ENCODE measurements at places on chromosomes 1 and 21.
A peak's percentile ranks its signal among the peaks of the same experiment; 100 is the strongest.

DNA sequence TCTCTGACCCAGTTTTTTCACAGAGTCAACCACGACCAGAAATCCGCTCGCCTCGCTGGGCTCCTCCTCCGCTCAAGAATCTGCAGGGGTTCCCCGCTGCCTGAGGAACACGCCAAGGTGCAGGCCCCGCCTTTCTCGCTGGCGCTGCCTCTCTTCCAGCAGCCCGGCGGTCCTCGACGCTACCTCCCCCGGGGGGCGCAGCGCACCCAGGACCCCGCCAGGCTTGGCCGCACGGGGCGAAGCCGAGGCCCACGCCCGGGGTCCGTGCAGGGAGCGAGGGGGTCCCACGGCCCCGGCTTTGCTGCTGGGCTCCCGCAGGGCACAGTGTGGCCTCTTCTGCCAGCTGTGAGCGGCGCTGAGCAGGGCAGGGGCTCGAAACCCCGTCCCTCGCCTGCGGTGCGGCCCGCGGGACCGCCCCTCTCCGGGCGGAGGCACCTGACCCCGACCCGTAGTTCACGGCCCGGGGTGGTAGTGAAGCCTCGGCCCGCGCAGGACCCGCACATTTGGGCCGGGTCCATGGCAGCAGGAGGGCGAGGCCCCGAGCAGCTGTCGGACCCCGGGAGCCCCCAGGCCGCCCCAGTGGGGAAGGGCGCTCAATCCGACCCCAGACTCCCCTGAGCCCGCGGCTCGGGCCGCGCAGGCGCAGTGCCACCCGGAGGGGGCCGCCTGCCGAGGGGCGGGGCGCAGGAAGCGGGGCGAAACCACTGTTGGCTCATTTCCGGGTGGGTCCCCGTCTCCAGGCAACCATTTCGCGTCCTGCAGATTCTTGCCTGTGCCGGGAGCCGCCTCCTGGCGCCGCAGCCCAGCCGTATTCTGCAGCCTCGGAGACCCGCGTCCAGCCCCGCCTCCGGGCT, 10.0 kb upstream of the MMEL1 start:
- peak; percentile 75 for DNase-seq

- no peak for DNase-seq
Observed at GRCh38 chr1:42419126-42419821, 36.5 kb downstream of the ZMYND12 start.

GRCh38 chr1:35558374-35559316, 1.0 kb downstream of the NCDN start:
- no peak for DNase-seq

DNA sequence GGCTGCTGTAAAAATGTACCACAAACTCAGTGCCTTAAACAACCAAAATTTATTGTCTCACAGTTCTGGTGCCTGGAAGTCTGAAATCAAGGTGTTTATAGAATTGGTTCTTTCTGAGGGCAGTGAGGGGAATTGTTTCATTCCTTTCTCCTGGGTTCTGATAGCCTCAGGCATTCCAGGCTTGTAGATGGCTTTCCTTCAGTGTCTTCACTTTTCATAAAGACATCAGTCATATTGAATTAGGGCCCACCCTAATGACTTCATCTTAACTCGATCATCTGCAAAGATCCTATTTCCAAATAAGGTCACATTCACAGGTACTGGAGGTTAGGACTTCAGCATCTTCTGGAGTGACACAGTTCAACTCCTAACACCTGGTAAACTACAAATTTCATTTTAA, 15.0 kb downstream of the CDKN2C start:
- no peak for DNase-seq

DNA sequence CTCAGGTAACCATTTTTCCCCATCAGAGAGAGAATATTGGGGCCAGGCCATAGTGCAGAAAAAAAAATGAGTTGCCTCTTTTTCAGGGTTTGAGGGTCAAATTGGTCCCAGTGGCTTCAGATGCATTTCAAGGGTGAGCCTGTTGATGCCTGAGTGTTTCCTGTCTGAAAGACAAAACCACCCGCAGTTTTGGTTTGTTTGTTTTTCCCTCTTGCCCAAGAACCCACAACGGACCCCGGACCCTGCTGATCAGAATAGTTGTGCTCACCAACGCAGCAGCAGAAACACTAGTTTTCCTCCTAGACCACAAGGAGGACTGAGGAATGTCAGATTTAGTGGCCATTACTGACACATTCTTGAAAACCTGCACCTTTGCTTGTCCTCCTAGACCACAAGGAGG, 1433.1 kb downstream of the PLA2G4A start:
- no peak for DNase-seq

GRCh38 chr1:112265931-112266330, 130.1 kb upstream of the CTTNBP2NL start:
- no peak for DNase-seq

- DNase-seq: no peak
Observed at GRCh38 chr1:208203127-208203847, 40.9 kb downstream of the PLXNA2 start.

DNA sequence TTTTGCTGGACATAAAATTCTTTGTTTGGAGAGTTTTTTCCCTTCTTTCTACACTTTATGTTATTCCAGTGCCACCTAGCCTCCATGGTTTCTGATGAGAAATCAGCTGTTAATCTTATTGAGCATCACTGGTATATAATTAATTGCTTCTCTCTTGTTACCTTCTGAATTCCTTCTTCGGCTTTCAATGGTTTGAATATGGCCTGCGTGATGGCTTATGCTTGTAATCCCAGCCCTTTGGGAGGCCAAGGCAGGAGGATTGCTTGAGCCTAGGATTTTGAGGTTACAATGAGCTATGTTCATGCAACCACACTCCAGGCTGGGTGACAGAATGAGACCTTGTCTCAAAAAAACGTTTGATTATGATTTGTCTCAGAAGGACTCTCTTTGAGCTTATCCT, 13.0 kb upstream of the CNIH4 start:
- no peak for DNase-seq

DNA sequence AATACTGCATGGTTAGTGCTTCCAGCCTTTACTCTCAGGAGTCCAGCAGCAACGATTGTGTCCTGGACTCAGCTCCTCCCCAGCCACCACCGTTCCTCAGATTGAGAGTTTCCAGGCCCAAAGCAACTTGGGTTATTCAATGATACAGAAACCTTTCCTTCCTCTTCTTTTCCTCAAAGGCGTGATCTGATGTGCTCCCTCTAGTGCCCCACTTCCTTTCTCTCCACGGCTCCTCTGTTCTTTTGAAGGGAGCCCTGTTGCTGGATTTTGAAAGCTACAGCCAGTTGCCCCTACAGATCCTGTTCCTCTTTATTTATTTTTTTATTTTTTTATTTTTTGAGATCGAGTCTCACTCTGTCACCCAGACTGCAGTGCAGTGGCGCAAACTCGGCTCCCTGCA, 14.1 kb downstream of the CRP start:
- peak; percentile 4 for DNase-seq

GRCh38 chr1:91792489-91793071, 93.4 kb downstream of the TGFBR3 start:
- no peak for DNase-seq

DNA sequence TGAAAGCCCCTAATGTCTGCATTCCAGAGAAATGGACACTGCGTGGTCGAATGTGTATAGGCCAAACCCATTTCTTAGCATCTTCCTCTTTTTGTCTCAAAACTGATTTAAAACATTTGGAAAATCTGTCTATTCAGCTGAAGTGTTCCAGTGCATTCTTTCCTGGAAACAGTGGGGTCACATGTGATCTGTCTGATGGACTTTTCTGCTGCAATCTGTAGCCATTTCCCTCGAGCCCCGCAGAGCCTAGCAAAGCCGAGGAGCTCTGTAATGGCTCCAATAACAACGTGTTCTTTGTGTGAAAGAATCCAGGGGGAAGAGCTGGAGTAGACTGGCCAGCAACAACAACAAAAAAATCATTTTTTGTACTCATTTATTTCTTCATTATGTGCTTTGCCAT, 329.3 kb downstream of the BARHL2 start:
- no peak for DNase-seq

DNA sequence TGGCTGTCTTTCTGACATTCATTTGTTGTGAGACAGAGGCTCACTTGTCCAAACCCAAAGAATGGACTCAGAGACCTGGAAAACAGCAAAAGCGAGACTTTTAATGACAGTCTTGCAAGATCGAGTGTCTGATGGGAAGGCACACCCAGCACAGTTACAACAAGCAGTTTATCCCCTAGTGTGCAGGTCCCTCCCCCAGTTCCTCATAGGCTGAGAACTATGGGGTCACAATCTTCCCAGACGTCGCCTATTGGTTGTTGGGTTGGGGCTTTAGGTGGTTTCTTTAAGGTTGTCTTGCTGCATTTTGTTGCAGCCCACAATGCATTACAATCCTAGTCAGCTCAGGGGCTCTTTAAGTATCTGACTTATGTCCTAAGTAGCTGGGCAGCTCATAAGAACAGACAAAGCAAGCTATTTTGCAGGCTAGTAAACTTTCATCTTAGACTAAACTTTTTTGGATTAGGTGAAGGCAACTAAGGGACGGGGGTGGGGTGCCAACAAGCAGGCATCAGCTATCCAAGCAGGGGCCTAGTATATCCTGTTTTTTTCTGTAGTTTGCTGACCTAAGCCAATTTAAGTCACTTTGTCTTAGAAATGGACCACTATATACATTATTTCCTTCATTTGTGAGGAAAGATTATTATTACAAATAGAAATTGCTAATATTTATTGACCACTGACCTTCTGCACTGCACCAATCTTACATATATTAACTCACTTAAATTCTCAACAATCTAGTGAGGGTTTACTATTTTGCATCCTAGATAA, 151.8 kb downstream of the SETD4 start:
- no peak for DNase-seq

DNA sequence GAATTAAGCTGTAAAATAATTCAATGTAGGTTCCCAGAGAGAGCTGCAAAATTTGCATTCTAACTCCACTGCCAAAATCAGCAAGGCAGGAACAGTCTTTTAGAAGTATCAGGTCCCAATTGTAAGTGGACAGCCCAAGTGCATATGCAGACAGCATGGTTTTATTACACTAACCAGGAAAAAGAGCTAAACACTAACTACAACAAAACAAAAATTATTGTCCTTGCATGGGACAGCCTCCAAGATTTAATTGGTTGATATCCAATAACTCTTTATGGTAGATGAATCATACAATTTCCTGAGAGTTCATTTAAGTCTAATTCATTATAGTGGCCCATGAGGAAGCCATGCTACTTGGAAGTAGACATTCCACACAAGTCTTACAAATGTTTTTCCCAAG, 154.3 kb upstream of the ZNF648 start:
- no peak for DNase-seq

DNA sequence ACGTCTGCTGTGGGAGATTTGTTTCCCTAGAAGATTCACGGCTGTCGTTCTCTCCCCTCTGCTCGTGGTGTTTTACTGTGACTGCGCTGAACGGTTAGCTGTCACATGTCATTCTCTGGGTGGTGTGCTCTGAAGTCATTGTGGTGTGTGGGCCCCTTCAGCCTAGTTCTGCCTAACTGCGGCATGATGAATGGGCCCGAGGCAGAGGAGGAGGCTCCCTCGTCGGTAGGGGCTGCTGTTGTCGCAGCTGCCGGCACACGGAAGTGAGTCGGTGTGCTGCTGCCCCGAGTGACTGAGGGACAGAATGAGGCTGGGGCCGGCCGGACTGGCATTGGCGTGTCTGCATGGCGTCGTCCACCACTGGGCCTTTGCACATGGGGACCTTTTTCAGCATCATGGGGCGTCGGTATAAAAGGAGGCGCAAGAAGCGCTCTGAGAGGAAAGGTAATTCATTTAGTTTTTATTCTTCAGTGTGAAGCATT, 77.9 kb downstream of the ADARB1 start:
- peak; percentile 70 for DNase-seq

- no peak for DNase-seq
Observed at GRCh38 chr21:27480841-27481261, 514.0 kb upstream of the ADAMTS5 start.
